ENCODE measurements at places on chromosomes 11 and 22.

DNA sequence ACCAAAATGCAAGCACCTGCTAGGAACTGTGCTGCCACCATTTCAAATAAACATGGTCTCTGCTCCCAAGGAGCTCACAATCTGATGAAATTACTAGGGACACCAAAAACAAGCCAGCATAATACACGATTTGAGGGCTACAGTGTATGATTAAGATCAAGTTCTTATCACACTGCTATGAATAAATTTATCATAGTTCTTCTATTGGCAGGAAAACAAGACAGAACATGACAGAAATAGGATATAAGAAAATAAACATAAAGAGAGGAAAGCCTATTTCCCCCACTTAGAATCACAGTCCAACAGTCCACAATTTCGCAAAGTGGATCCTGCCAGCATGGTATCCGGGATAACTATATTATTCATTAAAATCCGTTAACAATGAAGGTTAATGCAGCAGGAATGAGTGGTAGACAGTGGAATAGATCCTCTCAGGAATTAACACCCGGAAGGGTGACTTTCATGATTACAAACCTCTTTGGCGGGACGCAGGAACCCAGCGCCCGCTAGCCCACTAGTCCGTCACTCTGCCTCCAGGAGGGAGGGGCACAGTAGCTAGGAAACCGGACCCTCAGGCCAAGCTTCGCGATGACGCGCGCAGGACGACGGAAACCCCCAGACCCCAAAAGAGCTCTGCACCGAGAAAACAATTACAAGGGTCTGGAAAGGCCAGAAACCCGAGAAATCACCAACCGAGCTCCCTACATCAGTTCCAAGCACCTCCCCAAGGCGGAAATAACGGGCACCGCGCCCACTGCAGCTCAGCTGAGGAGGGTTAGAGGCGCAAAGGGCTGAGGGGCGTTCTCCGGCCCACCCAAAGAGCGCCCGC is 607 bp downstream of the CCDC82 start:
- DNase-seq, result no peak

DNA sequence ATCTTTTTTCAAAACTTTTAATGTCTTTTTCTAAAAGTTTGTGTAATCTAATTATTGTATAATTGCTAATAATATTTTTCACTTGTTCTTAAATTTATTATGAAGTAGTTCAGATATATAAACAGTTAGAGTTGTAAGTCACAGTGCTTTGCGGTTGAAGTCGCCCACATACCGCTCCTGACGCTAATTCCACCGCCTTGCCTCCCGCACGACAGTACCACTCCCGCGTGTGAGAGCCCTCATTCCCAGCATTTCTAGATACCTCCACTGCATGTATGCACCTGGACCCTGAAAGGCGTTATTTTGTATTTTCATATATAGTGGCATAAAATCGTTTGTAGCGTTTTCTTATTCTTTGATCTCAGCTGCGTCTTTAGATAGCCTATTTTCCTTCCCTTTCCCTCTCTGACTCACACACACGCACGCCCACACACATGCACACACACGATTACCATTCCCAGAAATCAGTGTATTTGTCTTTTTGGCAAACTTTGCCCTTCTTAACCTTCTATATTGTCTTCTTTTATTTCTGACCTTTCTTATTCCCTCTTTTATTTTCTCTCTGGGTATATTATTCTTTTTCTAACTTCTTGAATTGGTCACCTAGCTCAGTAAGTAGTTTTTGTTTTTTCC is 56.4 kb upstream of the PITPNB start:
- no peak for DNase-seq

DNA sequence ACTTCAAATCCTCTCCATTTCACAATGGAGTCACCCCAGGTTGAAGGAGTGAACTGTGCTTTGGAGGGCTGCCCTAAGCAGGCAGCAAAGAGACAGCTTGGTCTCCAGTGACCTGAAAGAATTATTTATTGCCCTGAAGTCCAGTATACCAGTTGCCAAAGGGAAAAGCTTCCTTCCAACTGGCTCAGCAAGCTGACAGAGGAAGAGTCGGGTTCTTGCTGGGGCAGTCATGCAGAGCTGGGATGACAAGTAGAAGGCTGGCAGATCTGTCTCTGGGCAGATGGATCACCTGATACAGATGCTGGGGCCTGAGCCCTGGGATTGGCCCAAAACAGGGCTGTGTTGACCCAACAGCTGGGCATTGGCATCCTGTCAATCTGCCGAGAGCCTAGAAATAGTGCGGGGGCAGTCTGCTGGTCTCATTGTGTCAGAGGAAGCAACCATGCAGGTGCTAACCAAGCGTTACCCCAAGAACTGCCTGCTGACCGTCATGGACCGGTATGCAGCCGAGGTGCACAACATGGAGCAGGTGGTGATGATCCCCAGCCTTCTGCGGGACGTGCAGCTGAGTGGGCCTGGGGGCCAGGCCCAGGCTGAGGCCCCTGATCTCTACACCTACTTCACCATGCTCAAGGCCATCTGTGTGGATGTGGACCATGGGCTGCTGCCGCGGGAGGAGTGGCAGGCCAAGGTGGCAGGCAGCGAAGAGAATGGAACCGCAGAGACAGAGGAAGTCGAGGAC is at the start of gene THRSP:
Gene THRSP (plus strand): TSS at position 422 of the 742 bp plus-strand sequence. CDS start 21 bp downstream, at position 443.
- DNase-seq, result no peak

DNA sequence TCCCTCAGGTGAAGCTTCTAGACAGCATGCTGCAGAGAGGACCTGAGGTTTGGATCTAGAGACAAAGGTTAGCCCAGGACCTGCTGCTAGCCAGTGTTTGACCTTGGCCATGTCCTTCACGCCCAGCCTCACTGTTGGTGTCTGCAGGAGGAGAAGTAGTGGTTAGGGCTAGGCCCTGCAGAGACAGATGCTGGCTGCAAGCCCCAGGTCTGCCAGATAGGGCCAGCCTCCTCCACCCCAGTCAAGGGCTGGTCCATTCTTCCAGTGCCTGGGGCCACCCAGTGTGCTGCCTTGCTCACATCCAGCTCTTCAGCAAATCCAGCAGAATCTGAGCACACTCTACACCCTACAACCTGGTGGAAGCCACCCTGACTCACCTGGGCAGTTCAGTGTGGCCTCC is 21.5 kb upstream of the MIEF1 start:
- no peak for DNase-seq

GRCh38 chr11:70423523-70424505 is 25.5 kb downstream of the CTTN start:
- no peak for DNase-seq

DNA sequence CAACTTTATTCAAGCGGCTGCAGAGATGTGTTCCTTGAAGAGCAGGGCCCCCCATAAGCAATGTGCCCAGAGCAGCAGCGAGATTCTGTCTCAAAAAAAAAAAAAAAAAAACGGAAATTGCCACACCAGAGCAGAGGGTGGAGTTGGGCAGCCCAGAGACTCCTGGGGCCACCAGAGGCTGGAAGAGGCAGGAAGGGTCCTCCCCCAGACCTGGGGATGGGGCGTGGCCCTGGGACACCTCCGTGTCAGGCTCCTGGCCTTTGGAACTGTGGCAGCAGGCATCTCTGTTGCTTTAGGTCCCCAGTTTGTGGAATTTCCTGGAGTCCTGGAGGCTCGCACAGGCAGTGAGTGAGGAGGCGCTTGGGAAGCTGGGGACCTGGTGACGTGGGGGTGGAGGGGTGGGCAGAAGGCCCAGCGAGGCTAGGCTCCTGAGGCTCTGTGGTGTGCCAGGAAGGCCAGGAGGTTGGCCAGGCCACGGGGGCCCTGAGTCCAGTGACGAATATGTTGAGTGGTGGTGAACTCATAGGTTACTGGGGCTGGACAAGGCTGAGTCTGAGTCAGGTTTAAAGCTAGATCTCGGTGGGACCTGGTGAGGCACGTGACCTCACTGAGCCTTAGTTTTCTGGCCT is 735.6 kb downstream of the BRD1 start:
- DNase-seq, result no peak

DNA sequence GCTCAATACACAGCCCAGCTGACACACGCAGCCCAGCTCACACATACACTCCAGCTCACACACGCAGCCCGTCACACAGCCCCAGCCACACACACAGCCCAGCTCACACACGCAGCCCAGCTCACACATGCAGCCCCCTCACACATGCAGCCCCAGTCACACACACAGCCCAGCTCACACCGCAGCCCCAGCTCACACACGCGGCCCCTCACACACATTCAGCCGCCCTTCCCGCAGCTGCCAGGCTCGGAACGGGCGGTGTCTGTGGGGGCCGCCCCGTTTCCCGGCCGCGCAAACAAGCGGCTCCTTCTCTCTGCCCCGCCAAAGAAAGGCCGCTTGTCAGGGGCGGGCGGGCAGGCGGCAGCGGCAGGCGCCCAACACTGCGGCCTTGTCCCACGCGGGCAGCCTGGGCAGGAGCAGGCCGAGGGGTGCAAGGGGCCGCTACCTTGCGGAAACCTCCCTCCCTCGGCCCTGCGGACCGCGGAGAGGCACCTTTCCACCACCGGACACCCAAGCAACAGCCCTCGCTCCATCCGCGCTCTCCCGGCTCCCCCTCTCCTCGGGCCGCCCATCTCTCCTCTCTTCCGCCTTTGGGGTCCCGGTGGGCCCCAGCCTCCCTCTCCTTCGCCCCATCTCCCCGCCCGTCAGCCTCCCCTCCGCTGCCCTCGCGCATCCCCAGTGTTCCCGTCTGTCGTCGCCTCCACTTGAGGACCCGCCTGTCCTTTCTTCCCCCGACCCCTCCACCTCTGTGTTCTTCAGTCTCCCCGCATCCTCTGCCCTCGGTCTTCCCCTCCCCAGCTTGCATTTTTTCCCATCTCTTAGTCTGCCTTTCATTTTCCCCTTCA is 2.2 kb downstream of the PHLDB1 start:
- no peak for DNase-seq

DNA sequence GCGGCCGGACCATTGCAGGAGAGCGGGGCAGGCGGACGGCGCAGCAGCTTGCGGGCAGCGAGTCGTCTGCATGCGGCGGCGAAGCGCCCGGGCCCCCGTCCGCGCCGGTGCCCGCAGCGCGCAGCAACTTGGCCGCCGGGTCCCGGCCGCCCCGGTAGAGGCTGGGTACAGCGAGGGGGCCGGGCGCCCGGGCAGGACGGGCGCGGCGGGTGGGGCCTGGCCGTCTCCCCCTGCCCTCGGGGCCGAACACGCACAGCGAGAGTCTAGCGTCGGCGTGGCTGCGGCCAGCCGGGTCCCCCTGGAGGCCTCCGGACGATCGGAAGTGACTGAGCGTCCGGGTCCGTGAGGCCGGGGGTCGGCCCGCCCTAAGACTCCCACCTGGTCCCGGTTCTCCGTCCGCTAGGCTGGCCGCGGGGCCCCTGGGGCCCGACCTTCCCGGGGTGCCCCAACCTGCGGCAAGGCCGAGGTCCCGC is 775 bp upstream of the TRABD start:
- DNase-seq, result no peak

DNA sequence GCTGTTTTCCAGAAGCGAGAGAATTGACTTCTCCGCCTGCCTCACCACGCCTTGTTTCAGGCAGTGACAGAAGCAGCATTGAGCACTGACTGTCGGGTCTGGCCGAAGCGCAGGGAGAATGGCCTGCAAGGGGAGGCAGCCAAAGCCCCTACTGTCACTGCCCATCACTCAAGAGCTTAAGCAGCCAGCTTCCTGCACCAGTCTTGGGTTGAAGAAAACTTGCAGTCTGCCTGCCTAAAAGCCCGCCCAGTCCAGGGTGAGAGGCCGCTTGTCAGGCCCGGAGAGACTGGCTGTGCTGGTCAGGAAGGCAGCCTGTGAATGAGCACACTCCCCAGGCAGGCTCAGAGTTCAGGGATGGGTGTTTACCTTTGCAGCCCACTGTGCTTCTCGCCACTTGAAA is 108.3 kb downstream of the PKNOX2 start:
- DNase-seq, result no peak

DNA sequence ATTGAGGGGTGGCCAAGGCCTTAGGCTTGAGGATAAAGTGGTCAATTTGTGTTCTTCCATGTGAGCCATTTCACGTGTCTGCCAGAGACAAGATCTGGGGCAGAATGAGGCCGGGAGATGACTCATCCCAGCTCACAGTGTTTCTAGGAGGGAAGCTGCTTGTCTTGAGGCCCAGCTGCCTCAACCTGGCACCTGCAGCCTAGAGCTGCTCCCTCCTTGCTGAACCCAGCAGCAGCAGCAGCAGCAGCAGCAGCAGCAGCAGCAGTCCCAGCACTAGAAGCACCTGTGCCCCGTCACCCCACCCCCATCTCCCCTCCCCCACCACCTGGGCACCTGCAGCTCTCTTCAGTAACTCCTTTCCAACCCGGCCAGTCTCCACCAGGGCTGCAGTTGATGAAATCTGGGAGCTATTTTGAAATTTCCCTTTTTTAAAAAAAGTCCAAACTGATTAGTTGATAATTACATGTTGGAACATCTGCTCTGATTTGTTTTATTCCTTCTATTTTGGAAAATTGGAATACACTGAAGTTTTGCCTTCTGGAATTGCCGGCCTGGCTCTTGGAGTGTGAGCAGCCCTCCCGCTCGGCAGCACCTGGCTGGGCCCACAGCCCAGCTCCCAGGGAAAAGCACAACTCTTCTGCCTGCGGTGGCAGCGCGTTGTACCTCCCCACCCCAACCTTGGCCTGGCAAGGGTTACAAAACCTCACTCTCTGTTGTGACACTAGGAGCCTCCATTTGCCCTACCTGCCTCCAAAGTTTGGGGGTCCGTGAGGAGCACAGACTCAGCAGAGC is 143.5 kb downstream of the NXPE2 start:
- no peak for DNase-seq

- no peak for DNase-seq
Observed at GRCh38 chr22:42275176-42275575, 4.7 kb upstream of the TCF20 start.

- no peak for DNase-seq
Observed at GRCh38 chr11:12769834-12770345, 95.7 kb downstream of the TEAD1 start.

- DNase-seq, result no peak
Observed at GRCh38 chr11:120343429-120343828, 7.2 kb downstream of the ARHGEF12 start.

DNA sequence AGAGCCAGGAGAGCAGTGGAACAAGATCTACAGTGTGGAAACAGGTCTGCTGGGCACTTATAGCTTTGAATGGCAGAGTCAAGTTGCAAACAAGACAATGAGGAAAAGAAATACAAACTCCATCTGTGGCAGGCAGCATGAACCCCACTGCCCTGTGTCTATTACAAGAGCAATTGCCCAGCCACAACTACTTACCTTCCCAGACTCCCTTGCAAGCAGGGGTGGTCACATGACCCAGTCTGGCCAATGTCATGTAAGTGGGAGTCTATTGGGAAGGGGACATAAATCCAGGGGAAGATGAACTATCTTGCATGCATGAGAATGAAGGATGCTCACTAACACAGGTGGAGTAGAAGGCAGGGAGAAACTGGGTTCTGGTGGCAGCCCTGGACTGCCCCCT is 44.1 kb upstream of the RFPL3 start:
- no peak for DNase-seq

GRCh38 chr11:64131683-64132190 is 34.2 kb downstream of the MACROD1 start:
- DNase-seq, result no peak

GRCh38 chr22:37088108-37088605 is 21.4 kb downstream of the TMPRSS6 start:
- no peak for DNase-seq

GRCh38 chr11:119605137-119605665 is 123.8 kb downstream of the NECTIN1 start:
- DNase-seq, result no peak

GRCh38 chr22:28799606-28800307 is 612 bp downstream of the XBP1 start:
- no peak for DNase-seq
